ENCODE measurements at places on chromosomes 12 and 14.

DNA sequence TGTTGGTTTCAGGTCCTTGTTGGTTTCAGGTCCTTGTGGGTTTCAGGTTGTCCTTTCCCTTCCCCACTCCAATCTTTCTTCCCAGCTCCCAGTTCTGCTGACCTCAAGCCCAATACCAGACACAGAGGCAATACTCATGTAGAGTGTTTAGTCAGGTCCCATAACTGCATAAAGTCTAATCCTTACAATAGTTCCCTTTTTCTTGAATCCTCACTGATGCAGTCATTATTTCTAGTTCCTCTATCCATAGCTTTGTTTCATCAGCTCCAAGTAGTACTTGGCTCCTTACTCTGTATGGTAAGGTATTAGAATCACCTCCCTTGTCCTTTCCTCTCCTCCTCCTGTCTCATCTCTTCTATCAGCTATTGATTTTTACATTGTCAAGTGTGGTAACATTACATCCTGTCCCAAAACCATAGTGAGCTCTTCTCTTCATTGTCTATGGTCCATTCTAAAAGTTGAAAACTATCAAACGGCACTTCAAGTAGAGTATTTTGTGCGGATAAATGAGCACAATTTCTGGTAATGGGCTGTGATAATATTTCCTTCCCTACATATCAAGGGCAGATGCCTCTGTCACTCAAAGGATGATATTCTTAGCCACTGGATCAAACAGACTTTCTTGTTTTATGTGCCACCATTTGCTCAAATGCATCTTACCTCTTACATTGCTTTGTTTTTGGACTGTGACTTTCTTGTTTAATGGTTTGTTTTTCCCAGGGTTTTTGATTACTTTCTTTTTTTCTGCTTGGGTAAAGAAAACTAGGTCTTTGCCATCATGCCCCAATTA is 57.2 kb upstream of the JDP2 start:
- DNase-seq: no peak

DNA sequence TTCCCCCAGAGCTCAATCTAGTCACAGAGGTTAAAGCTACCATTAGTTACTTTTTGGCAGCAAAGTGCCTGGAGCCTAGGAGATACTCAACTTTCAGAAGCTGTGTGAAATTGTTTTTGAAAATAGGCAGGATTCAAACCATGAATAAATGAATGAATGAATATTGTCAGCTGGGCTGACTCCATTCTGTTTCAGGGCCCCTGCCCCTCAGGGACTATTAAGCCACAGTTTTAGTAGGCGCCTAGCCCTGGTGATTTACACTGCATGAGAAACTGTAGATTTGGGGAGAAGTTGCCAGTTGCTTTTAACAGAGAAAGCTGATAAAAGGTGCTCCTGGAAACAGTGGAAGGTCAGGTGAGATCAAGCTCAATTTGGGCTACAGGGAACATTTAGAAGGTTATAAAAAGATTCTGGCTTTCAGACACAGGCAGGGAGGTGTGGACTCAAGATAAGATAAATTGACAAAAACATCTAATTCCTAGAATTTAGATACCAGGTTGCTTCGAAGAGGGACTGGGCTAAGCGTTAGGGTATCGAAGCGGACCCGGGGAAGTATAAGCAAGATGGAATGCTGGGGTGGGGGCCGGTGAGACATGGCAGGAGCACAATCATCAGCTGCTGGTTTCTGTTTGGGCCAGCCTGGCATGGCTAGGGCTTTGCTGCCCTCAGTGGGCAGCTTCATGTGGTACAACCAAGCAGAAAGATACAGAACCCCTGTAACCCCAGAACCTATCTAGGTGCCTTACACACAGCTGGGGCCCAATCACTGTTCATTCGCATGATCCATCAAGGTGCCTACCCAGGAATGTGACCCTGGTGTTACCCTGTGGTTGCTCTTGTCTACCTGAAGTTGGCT is 14.9 kb upstream of the CELA1 start:
- no peak for DNase-seq

GRCh38 chr14:100620255-100621100 is 33.3 kb upstream of the BEGAIN start:
- peak; percentile 68 for DNase-seq

DNA sequence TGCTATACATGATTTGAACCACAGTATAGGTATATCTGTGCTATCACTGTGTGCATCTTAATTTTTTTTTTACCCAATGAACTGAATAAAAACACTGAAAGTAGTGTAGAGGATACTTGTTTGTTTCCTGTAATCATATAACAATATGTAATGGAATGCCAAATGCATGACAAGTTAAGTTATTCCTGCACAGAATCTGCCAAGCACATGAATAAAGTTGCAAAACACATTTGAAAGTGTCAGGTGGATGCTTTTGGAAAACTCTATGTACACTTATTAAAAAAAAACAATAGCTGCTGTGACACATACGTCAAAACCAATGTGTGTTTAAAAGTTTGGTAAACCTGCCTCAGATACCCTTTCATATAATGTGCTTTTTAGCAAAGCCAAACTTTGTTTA is 1638.1 kb upstream of the SEL1L start:
- DNase-seq: no peak

- peak; percentile 17 for DNase-seq
Observed at GRCh38 chr12:111748151-111748672, 18.5 kb upstream of the ALDH2 start.

DNA sequence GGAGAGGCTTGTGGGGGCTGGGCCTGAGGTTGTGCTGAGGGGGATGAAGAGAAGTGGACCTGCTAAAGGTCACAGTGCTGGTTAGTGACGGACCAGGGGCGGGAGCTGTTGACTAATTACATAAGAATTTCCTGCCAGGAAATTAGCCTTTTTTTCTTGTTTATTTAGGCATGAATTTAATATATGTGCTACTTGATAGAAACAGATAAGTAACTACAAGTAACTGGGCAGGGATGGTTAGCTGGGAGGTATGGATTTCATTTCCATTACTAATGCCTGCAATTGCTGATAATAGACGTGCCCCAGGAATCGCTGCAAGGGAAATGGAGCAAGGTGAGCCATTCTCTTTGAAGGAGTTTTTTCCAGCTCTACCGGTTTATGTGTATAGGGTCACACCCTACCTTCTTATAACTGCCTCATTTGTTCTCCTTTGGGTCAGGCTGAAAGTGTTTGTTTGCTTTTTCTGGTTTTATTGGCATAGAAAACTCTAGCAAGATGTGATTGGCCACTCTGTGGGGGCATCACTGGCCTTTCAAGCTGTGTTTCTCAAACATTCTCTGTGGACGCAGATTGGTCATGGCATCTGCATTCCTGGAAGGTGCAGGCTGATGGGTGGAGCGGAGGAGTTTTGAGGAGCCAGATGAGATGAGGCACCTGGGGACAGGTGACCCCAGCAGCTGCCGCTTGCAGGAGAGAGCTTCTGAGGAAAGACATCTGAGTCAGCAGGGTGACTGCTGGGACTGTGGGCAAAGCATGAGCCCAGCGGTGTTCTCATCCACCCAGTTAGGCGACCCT is 19.0 kb upstream of the GPRC5A start:
- DNase-seq: no peak

DNA sequence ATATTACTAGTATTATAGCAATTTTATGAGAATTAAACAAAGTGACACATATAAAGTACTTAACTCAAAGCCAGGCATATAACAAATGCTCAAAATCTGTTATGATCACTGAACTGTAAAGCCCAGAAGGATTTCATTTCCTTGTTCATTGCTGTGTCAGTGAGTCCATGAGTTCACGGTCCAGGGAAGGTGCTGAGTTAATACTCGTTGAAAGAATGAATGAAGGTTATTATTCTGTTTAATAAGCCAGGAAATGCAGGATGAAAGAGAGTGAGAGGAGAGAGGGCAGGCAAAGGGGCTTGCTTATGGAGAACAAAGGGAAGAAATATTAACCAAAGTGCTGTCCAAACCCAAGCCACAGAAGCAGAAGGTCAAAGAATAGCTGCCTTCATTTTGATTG is 40.2 kb upstream of the NT5DC3 start:
- DNase-seq: no peak

DNA sequence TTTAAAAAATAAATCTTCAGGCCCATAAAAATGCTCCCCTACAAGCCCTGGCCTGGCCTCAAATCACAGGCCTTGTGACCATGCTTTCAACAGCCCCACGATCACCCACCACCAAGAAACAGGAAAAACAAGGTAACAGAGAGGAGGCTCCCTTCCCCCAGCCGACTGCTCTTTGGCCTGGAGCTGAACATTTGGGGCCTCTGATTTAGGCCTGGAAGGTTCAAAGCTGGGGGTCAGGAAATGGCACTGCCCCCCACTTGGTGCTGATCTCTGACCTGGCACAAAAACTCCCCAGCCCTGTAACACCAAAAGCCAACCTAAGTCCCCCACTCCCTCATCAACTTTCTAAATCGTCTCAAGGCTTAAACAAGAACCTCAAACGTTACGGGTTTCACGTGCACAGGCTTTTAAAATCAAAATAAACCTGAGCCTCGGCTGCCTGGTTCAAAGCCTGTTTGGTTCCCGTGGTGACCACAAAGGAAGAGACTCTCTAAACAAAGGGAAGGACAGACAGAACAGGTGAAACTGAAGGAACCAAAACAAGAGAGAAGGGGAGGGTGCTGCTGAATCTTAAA is 9.0 kb downstream of the ACTN1 start:
- no peak for DNase-seq
